Posterior vena cava (tissue), 2 donors: ENCODE measurements at places on chromosomes 6 and 20. TPM values are rescaled to one million over a fixed set of nuclear protein-coding genes. Genes with fewer than 3 reads are reported as not detected.

The HMGN4 gene
- 54.2 TPM for total RNA-seq

The GLP1R gene
- total RNA-seq = not detected

The RAD21L1 gene
- total RNA-seq = not detected

The VIP gene
- 0.32 TPM for total RNA-seq

The TFAP2D gene
- not detected for total RNA-seq

The NRN1 gene
- 12.8 TPM for total RNA-seq

The SSTR4 gene
- total RNA-seq = not detected

The ZBTB46 gene
- total RNA-seq = 11.9 TPM

The PRRT1 gene
- 2.6 TPM for total RNA-seq

GRCh38 chr20:54123587-54124180 lies 50.1 kb downstream of the CYP24A1 start:
- peak; percentile 81 for DNase-seq

DNA sequence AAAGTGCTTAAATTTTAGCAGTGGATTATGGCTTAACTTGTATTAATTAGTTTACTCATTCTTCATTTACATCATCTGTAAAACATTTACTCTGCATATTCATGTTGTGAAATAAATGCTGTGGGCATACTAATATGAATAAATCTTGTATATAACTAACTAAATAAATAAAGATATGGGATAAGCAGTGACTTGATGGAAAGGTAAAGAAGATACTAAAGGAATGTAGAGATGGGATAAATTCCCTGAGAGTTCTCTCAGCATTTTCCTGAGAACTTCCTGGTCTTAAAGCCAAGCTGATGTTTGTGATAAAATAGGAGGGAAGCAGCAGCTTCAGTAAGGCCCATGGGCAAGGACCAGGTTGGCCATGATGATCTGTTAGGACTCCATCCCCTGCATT lies 652.1 kb downstream of the RNF144B start:
- DNase-seq = no peak

DNA sequence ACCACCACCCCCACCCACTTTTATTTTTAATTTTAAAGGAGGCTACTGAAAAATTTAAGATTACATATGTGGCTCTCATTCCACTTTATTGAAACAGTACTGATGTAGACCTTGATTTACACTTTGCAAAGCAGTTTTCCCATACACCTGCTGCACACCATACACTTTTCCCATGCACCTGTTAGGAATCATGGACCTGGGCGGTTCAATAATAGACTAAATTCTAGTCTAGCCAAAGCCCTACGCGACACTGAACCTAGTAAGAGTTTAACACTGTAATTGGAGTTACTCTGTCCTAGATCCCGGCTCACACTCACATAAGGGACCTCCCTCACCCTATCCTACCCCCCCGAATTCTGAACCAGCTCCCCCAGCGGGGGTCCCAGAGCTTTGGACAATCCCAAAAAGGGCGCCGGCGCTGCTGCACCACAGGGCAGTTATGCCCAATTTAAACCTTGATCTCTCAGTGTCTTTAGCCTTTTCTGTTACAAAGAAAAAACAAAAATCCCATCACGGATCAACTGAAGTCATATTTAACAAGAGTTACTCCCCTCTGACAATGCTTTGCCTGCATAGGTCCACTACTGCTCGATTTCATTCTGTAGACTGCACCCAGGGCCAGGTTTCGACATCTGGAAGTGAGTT lies 2.4 kb upstream of the GCLC start:
- no peak for DNase-seq

DNA sequence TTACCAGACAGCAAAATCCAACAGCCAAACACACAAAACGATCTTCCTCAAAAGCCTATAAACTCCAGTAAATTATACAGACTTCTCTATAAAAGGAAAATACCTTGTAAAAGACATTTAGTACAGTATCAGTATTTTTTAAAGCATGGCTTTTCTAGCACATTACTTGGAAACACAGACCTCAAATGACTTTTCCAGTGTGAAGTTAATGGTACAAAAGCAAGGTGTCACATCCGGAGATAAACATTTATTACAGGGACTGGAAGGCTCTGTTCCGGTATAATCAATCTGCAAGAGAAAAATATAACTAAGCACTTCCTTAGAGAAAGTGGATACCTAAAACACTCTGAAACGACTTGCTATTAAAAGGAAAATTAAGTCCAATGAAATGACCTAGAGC lies 17.1 kb downstream of the TMEM30A start:
- no peak for DNase-seq

DNA sequence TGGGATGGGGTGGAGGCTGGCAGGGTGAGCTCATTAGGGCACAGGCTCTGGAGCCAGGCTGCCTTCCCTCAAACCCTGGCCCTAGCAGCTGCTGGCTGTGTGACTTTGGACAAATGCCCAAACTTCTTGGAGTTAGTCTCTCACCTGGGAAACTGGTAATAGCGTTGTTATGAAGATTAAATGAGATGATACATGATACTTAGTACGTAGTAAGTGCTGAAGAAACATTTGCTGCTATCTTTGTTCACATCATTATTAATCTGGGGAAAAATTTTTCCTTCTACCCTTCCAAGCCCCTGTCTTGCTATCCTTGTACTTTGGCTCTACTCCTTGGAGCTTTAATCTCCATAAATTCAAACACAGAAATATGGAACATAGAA lies 22.3 kb upstream of the PPARD start:
- DNase-seq = peak; percentile 40

DNA sequence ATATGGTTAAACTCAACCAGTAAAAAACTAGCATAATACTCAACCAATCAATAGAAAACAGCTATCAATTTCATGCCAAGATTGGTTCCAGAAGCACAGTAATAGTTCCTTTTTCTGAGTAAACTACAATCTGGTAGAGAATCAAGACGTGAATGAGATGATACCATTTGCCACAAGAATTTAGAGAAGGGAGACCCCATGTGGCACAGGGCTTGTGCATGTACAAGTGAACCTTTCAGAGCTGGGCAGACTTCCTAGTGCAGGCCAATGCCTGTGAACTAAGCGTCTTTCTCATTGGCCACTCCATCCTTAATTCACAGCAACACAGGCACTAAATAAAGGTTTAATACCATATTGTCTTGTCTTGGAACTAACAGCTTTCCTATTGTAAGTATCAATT lies 213.5 kb downstream of the RFPL4B start:
- no peak for DNase-seq

- no peak for DNase-seq
Observed at GRCh38 chr20:23881371-23881770, 1.8 kb upstream of the CST5 start.

GRCh38 chr6:73349311-73349710 lies 4.8 kb downstream of the DPPA5 start:
- no peak for DNase-seq

GRCh38 chr6:166056637-166057036 lies 111.0 kb downstream of the TBXT start:
- peak; percentile 86 for DNase-seq

DNA sequence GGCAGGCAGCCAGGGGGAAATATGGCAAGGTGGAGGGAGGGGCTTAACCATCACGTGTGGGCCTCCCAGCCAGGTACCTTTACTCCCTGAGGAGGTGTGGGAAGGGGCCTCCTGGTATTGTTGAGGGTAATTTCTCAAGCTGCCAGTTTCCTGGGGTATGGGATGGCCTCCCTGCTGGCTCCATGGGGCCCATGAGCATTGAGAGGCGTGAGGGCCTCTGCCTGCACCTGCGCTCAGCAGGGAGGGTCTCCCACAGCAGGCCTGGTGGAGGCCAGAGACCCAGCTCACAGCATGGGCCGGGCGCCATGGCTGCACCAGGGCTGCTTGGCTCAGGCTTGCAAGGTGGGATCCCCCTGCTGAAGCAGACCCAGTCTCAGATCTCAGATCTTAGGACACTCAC lies 113.0 kb downstream of the GRM4 start:
- no peak for DNase-seq

- no peak for DNase-seq
Observed at GRCh38 chr20:36645998-36646397, at the start of gene SLA2. Gene SLA2 (minus strand): TSS chr20:36646196. CDS start chr20:36641335, 4,861 bp downstream.

GRCh38 chr20:44840826-44841225 lies 30.5 kb upstream of the RIMS4 start:
- no peak for DNase-seq

GRCh38 chr20:17023806-17024205 lies 203.0 kb upstream of the PCSK2 start:
- no peak for DNase-seq

- DNase-seq = no peak
Observed at GRCh38 chr6:114712129-114712662, 369.4 kb upstream of the HS3ST5 start.

DNA sequence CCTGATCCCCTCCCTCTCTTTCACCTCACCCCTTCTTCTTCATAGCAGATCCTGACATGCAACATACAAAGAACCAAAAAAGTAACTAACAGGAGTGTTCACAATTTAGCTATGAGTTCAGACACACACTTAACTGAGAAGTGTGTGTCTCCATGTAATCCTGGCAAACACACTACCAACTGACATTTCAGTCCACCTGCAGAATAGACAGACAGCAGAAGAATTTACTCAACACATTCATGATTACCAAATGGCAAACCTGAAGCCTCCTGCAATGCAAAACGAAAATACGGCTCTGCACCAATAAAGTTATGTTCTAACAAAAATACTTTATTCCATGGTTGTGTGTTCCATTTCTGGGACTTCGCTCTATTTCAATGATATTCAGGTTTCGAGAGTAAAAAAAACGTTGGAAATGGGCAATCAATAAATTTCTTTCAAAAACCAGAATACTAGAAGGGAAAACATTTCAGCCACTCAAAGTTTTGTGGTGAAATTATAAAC lies 2.6 kb downstream of the BACH2 start:
- no peak for DNase-seq

GRCh38 chr20:37160683-37161082 lies 18.4 kb upstream of the RPN2 start:
- DNase-seq = no peak

DNA sequence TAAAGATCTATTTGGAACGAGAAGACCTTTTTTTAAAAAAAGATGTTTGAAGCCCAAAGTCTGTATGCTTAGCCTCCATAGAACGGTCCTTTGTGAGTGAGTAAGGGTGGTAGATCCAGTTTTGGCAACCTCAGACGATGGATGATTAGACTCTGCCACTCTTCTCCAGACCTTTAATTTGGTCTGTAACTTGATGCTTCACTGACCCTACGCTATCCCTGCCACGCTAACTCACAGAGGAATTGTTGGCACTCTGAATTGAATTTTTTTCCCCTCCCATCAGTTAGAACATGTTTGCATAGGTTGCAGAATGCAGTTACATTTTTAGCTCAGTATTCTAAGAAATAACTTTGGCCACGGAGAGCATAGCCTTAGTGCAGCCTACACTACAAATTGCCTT lies 15.8 kb upstream of the DEK start:
- DNase-seq = no peak

- DNase-seq = no peak
Observed at GRCh38 chr20:50418890-50419642, 91.1 kb upstream of the PTPN1 start.

- DNase-seq = no peak
Observed at GRCh38 chr6:54002116-54002515, 109.1 kb upstream of the MLIP start.

DNA sequence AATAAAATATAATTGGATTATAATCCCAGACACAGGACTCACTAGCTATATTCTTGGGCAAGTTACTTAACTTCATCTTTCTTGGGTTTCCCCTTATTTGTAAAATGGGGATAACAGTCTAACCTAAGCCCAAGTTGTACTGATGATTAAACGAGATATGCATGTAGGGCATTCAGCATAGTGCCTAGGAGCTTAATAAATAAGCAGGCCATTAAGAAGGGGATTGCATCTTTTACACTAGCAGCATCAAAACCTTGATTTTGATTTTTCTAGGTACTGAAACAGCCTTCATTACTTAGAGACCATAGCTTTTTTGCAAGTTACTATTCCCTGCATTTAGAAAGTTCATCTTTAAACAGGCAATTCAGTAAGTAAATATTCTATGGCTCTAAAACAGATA lies 2.2 kb upstream of the QKI start:
- DNase-seq = no peak

DNA sequence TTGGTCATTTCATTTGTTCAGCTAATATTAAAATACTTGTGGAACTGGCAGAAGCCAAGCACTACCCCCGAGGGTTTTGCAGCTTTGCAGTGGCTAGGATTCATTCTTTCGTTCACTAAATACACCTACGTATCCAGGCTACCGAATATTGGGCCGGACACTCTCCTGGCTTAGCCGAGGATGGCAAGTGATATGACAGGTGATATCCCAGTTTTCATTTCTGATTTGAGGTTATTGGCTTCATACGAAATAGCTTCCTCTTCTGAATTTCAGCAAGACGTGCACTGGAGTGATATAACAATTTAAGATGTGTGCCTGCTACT lies 536 bp upstream of the MTFR2 start:
- DNase-seq = no peak

DNA sequence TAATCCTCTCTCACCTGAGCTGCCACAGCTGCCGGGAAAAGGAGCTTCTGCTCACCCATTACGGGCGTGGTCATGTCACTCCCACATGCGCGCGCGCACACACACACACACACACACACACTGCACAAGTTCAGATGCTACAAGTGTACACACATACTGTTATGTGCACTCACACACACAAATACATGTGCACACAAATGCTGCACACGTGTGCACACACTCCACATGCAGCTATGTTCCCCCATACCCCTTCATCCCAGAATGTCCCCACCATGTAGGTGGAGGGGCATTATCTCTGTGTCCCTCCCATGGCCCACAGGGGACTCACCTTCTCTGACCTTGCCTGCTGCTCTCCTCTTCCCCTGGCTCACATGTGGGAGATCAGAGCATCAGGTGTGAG lies 37.3 kb downstream of the GNAS-AS1 start:
- no peak for DNase-seq

- no peak for DNase-seq
Observed at GRCh38 chr6:159439651-159440050, 253.4 kb downstream of the SOD2 start.

DNA sequence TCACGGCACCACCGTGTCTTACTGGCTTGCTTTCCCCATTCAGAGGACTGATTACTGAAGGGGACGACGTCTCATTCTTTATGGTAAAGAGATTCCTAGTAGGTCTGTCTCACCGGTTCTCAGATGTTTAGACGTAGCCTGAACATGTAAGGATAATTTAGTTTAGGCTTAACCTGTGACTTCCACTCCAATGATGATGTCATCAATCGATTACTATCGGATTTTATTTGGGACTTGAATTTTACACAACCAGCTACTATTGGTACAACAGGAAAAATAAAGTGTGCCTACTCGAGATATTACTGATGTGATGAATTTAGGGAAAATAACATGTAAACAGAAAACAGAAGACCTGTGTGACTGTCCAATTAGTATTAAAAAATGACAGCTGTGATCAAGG lies 4.5 kb upstream of the SSR1 start:
- DNase-seq = no peak
